ENCODE measurements at places on chromosomes 3 and 15.

DNA sequence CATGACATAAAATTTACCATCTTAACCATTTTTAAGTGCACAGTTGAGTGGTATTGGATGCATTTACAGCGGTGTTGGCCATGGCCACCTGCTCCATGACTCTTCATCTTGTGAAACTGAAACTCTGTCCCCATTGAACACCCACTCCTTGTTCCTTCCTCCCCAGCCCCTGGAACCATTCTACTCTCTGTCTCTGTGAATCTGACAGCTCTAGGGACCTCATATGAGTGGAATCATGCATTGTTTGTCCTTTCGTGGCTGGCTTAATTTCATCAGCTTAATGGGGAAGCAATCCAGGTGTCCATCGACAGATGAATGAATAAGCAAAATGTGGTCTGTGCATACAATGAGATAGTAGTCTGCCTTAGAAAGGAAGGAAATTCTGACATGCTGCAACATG lies 42.5 kb downstream of the PLXNA1 start:
- DNase-seq = no peak

DNA sequence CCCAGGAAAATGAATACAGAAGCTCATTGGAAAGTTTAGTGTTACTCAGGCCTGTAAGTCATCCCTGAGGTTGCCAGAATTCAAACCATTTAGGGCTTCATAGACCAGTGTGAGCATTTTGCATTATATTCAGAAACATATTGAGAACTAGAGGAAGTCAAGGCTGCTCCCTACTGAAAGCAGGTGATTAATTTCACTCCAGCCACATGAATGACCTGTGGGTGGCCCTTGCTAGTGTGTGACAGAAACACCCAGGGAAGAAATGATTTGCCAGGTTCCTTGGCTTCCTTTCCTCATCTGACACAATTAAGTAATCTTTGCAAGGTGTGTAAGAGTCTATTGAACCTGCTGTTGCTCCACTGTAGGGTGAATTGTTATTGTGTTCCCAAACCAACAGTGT lies 61.8 kb downstream of the GAP43 start:
- no peak for DNase-seq

GRCh38 chr3:109112946-109113760 lies 4.8 kb downstream of the MORC1 start:
- DNase-seq = no peak

GRCh38 chr3:187369089-187369447 lies 883 bp downstream of the RTP4 start:
- no peak for DNase-seq

GRCh38 chr15:87312221-87312620 lies 944.3 kb downstream of the NTRK3 start:
- DNase-seq = no peak

GRCh38 chr15:69090197-69090948 lies 70.1 kb upstream of the GLCE start:
- DNase-seq = no peak

GRCh38 chr3:16026753-16027152 lies 147.7 kb upstream of the GALNT15 start:
- no peak for DNase-seq

- DNase-seq = no peak
Observed at GRCh38 chr15:82031871-82032270, 13.9 kb downstream of the MEX3B start.

DNA sequence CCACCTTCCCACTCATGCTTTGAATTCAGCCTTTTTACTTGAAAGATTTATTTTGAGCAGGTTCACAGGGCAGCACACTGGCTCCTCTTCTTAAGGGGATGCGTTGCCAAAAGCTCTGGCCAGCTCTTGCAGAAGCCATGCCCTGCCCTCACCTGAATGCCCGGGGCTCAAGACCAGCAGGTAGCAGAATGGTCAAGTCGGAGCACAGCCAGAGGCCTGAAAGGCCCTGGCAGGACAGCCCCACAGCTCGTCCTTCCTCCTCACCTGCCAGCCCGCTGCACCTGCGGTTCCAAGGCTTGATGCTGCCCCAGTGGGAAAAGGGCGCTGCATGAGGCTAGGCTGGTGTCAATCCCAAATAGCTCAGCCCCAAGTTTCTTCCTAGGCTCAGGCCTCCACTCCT lies 13.1 kb downstream of the CA12 start:
- DNase-seq = no peak

- DNase-seq = no peak
Observed at GRCh38 chr15:70505936-70506912, 257.1 kb downstream of the UACA start.

DNA sequence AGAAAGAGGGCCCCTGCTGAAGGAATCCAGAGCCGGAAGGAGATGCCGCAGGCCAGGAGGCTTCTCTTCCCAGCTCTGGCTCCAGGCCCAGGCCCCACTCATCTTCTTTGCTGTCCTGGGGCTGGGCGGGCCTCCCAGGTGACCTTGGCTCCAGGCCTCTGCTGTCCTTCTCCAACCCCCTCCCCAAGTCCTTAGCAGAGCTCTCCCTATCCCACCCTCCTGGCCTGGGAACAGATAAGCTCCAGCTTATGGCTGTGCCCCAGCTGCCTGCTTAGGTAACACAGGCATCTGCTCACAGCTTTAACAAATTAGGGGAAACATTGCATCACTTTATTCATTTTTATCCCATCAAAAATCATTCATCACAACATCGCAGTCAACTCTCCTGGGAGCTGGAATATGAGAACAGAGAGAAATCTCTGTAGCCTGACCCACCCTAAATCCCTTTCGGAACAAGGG lies 86.9 kb downstream of the SEMA5B start:
- no peak for DNase-seq

DNA sequence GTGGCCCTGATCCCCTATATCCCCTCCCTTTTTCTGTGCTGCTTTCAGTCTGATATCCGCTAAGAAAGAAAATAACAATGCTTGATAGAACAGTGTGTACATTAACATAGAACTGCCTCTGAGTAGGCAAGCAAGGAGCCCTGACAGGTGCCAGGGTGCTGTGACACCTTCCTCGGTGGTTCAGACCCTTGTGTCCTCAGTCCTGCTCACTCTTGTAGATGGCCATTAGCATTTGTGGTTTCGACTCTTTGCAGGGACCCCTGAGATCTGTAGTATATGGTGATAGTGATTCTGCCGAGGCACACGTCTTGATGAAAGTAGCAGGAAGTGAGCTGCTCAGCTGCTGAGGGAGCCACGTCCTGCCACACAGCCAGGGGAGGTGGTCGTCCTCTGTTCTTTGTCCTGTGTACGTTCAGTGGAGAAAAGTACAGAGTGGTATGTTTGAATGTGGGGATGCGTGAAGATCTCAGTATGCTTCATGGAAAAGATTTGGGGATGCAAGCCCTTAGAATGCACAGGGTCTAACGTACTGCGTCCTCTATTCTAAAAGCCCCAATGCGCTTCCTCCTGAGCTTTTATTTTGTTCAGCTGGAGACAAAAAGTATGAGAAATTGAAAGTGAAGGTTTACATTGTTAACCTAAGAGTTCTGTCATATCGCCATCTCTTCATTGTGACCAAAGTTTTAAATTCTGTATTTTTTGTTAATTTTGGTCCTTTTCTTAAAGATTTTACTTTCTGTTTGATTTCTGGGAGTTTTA lies 35.4 kb downstream of the PXYLP1 start:
- no peak for DNase-seq

GRCh38 chr3:171765511-171765887 lies 44.8 kb downstream of the PLD1 start:
- DNase-seq = no peak

GRCh38 chr3:17151598-17152373 lies 267.0 kb downstream of the PLCL2 start:
- peak; percentile 77 for DNase-seq

DNA sequence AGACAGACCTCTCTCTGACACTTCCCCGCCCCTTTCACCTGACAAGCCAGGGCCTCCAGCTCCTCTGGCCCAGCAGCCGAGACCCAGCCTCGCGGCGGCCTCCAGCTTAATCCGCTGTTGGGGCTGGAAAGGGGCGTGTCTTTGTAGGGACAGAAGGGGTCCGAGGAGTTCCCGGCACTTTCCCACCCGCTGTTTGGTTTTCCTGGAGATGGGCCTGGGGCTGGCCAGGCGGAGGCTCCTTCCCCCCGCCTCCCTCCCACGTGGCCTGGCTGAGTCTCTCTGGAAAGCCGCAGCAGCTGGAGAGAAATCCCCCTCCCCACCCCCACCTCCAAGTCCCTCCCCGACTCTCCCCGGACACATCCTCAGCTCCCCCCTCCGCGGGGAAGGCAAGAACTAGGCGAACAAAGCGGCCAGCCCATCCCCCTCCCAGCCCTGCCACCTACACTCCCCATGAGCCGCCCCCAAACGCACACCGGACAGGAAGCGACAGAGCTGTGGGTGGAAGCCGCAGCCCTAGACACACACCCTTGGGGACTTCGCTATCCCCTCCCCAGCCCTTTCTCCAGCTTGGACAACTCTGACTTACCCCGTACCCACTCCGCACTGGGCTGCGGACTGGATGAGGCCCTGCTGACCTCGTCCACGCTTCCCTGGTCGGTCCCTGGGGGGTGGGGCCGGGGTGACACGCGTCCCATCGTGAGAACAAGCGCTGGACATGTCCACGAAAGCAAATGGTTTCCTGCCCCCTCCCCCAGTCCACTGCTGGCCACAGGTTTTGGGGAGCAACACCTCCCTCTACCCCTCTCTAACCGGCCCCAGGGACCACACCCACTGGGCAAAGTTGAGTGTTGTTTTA lies 1.2 kb downstream of the IGDCC4 start:
- DNase-seq = no peak

GRCh38 chr3:130838898-130839600 lies 54.8 kb upstream of the ATP2C1 start:
- DNase-seq = no peak

DNA sequence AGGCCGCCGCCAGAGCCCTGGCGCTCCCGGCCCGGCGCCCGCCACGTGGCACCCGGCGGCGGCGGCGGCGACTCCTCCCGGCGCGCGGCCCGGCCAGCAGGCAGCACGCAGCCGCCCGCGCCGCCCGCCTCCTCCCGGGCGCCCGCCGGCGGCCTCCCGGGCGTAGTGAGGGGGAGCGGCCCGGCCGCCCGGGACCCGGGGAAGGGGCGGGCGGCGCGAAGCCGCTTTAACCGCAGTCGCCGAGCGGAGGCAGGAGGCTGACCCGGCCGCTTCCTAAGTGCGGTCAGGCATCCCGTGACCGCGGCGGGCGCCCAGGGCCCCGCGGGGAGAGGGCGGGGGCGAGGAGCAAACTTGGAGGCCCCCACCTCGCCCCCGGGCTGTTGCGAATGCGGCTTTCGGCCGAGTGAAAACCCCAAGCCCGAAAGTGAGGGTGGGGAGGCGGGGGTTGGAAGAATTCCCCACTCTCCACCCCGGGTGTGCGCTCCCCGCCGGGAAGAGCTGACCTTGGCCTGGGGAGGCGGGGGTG lies 1.7 kb upstream of the HES1 start:
- peak; percentile 26 for DNase-seq

GRCh38 chr3:47849186-47849698 lies 46.3 kb downstream of the DHX30 start:
- no peak for DNase-seq

DNA sequence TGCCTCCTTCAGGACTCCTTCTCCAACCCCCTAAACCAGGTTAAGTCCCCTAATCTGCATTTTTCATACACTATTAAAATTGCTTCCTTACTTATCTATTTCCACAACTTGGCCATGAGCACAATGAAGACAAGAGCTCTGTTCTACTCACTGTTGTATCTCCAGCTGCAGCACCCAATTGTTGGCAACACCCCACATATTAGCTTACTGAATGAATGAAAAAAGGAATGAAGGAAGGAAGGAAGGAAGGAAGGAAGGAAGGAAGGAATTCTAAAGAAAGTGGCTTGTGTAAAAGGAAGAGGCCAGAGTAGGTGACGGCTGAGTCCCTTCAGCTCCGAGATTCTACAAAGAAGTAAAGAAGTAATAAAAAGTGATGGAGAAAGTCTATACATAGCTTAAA lies 444.7 kb downstream of the ERC2 start:
- DNase-seq = no peak

GRCh38 chr3:103554451-103554850 lies 1119.6 kb downstream of the ZPLD1 start:
- DNase-seq = no peak

DNA sequence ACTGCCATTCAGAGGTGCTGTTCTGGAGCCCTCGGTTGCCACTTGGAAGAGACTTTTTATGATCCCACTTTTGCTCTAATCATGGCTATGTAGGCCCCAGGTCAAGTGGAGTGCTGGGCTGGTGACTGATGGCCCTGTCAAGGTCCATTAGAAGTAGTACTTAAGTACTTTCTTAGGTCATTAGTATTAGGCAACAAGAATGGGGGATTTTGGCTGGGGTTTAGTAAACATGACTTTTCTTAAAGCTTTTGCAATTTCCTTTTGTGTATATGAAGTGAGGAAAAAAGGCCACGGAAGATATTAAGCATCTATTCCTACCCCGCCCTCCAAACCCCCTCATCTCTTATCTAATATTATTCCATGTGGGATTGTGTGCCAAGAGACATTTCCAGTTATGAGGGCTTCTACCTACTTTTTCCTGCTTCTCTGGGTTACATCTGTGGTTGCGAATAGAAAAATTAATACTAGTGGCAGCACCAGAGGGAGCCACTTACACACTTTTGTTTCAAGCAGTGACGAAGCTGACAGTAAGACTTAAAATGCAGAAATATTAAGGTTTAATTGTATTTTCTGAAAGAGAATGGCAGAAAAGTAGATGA lies 13.9 kb downstream of the NLGN1 start:
- DNase-seq = no peak

- no peak for DNase-seq
Observed at GRCh38 chr3:101941318-101942040, 92.2 kb downstream of the NFKBIZ start.
